Bronchial smooth muscle cell (primary cell): ENCODE measurements at places on chromosomes 16 and 17. TPM values are rescaled to one million over a fixed set of nuclear protein-coding genes. Genes with fewer than 3 reads are reported as not detected.

KRT28 gene
- total RNA-seq = not detected in 2 replicates

KIF2B gene
- total RNA-seq = not detected in 2 replicates

SLC38A8 gene
- not detected in 2 replicates for total RNA-seq

HIC1 gene
- total RNA-seq = 32.2 and 32.5 TPM in 2 replicates

CMIP gene
- 4.6 and 5.3 TPM in 2 replicates for total RNA-seq

WNK4 gene
- 0.09 and 0.32 TPM in 2 replicates for total RNA-seq

GDPD1 gene
- 0.43 and 1.1 TPM in 2 replicates for total RNA-seq

GCGR gene
- not detected in 2 replicates for total RNA-seq

VPS9D1 gene
- 8.0 and 9.0 TPM in 2 replicates for total RNA-seq

SCNN1G gene
- not detected in 2 replicates for total RNA-seq

PRAC2 gene
- total RNA-seq = not detected in 2 replicates

NPIPB8 gene
- total RNA-seq = not detected in 2 replicates

PYY gene
- total RNA-seq = 0.16 TPM in 1 of 2 replicates, not detected in the other

DNAH2 gene
- under 0.01 and 0.16 TPM in 2 replicates for total RNA-seq

ITGAD gene
- total RNA-seq = not detected in 2 replicates

HASPIN gene
- 0.17 and 0.79 TPM in 2 replicates for total RNA-seq

RCVRN gene
- total RNA-seq = not detected in 2 replicates

WNT3 gene
- total RNA-seq = 0.32 and 0.86 TPM in 2 replicates

ZPBP2 gene
- not detected in 2 replicates for total RNA-seq
